ENCODE measurements at places on chromosomes 5 and 9.

- DNase-seq: no peak
These were observed 33.3 kb downstream of the TDRD7 start for GRCh38 chr9:97445119-97445701.

DNA sequence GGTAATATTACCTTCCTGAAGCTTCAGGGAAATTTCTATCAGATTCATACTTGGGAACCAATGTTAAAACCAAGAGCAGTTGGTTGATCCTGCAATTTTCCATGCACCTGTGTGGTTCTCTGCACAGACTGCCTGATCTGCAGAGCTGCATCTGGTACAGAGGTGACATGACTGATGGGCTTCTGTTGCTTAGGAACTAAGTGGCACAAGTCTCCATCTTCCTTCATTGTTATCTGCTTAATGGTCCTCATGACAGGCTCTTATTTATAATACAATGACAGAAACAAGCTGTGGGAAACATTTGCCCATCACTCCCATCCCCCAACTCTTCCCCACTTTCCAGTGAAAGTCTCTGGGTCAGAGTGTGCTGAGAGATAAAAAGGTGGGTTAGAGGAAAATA is 799.1 kb downstream of the TAF11L14 start:
- no peak for DNase-seq

- no peak for DNase-seq
These were observed 688.2 kb upstream of the CDH6 start for GRCh38 chr5:30505014-30505886.

GRCh38 chr9:81182431-81182830 is 506.9 kb downstream of the TLE1 start:
- DNase-seq: no peak

DNA sequence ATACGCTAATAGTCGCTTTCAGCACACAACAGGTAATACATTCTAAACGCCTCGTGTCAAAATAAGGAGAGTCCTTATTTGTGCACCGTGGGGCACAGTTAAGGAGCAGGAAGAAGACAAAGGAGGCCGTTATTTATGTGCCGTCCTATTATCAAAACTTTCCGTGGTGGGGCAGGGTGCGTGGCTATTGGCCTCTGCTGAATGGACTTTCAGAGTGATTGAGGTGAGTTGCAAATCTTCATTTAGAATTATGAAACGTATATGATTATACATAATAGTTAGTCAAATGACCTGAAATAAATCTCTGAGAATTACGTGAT is 833 bp downstream of the C5orf24 start:
- no peak for DNase-seq

- DNase-seq: no peak
These were observed 19.5 kb downstream of the RAPGEF1 start for GRCh38 chr9:131720330-131720729.

DNA sequence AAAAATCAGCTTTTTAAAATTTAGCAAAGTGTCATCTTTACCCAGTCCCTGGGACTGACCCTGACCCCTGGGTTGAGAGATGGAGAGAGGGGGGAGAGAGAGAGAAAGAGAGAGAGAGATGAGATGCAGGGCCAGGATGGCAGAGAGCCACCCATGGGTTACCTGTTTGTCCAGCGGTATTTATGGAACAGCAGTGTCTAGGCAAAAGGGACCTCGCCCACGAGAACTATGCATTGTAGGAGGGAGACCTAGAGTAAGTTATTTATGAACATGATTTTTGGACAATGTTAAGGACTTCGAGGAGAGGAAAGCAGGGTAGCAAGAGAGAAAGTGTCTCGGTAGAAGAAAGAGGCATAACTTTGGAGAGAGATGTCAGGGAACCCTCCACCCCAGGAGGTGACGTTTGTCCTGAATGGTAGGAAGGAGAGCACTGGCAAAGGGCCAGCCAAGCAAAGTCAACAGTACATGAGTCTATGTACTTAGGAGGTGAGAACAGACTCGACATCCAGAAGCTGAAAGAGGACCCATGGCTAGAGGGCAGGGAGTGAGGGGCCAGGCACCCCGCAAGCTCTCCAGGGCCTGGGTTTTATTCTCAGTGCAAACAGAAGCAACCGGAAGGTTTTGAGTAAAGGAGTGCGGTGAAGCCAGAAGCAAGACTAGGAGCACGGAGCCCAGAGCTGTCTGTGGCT is 30.5 kb upstream of the MSX2 start:
- no peak for DNase-seq

GRCh38 chr5:16595881-16596580 is 20.8 kb downstream of the RETREG1 start:
- no peak for DNase-seq

DNA sequence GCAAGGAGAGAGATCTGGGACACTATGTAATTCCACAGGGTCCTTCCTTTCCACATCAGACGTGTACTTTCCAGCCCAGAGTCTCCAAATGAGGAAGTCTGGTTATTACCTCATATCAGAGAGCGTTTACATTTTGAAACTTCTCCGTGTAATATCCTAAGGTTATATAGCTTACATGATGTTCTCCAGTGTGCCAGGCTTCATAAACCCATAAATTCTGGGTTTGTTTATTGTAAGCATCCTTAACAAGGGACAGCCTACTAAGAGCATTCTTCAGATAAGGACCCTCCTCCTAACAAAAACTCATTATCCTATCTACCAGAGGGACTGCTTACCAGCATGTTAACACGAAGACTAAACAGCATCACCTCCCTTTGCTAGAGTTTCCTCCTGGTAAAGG is 17.9 kb downstream of the SRFBP1 start:
- DNase-seq: no peak

DNA sequence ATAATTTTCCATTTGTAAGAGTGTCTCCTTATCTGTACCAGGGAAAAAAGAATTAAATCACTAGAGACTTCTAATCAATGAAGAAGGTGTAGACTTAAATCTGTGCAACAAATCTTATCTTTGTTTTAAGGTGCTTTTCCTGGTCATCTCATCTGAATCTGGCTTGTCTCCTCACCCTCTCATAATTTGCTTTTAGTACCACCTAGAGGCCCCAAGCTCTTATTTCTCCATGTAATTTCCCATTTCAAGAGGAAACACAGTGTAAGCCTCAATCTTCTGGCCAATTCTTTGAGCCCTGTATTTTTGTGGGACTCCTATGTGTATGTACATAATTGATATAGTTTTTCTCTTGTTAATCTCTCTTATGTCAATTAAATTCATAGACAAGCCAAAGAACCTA is 1975.3 kb upstream of the CDH6 start:
- DNase-seq: no peak

DNA sequence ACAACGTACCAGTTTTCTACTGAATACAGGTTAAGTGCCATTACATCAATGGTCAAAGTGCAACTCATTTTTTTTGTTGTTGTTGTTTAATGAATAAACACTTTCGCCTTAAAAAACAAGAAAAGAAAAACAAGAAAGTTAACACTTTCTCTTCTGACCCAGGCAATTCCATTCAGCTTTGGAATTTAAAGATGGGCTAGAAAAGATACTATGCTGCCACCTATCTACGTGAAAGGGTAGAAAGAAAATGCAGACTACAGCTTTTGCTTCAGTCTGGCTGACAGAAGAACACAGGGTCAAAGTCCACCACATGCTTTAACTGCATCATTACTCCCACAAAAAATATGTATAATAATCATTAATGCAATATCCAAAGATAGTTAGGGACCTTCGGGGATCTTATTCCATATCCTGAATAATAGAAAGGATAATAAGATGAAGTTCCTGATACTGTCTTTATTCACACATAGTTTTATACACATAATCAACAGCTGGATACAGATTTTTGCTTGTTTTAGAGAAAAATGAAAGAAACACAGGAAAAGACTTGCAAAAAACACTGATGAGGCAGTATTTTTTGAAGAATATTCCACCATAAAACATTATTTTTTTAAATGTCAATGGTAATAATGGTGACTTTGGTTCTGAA is 40.4 kb downstream of the ZDHHC21 start:
- no peak for DNase-seq

- DNase-seq: no peak
These were observed 8.8 kb downstream of the NAA35 start for GRCh38 chr9:85949586-85950335.

DNA sequence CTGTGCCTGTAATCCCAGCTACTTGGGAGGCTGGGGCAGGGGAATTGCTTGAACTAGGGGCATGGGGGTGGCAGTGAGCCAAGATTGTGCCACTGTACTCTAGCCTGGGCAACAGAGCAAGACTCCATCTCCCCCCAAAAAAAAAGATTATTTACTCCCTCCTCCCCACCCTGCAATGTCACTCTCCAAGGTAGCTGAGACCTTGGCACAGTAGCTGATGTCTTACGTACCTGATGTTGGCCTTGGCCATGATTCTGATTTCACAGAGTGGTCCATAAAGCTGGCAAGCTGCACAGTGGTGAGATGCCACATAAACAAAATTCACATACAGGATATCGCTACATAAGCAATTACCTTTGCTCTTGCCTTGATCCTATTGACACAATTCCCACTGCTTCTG is 108.5 kb downstream of the CAVIN4 start:
- no peak for DNase-seq

DNA sequence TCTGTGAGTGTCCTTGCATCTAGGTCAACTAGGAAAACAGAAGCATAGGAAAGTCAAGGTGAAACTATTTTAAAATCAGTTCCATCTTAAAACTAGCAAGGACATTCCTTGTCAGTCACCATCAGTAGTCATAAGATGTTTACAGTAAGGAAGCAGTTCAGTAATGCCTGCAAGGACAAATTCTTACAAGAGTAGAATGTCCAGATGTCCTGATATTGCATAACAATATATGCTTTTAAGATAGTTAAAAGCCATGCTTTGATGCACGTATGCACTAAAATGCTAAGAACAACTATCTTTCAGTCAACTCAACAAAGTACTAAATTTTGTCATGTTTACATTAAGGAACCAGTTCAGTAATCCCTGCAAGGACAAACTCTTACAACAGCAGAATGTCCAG is 11.3 kb upstream of the SVEP1 start:
- DNase-seq: no peak

- DNase-seq: no peak
These were observed 4.8 kb downstream of the ASB6 start for GRCh38 chr9:129637102-129637501.

DNA sequence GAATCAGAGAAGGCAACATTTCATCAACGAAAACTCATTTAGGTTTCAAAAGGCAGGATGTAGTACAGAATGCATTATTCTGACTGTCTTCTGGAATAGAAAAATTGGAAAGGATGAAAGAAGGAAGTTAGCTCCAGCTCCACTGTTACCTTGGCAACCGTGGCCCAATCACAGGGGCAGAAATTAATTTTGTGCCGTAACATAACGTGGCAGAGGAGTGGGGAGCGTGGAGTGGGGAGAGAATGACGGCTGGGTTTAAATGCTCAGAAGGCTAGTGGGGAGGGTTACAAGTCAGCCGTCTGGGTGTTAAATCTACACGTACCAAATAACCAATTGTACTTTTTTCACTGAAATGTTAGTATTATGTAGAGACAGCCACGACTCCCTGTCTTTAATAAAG is 32.3 kb upstream of the EQTN start:
- DNase-seq: no peak

DNA sequence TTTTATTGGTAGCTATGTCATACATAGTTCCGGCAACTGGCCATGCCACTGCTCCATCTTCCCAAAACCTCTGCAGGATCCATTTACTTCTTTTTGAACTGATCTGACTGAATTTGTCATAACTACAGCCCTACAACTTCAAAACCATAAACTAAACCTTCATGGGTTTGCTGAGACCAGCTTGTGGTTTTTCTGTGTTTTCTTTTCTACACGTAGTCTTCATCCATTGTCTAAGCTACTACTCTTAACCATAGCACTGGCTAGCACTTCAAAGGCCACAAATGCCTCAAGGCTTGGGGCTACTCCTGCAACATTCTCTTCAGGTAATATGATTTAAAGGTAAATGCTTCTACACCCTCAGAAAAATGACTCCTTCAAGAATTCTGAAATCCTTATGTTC is 9.0 kb upstream of the KIF2A start:
- DNase-seq: no peak

GRCh38 chr9:84397822-84398221 is 57.3 kb upstream of the SLC28A3 start:
- no peak for DNase-seq

DNA sequence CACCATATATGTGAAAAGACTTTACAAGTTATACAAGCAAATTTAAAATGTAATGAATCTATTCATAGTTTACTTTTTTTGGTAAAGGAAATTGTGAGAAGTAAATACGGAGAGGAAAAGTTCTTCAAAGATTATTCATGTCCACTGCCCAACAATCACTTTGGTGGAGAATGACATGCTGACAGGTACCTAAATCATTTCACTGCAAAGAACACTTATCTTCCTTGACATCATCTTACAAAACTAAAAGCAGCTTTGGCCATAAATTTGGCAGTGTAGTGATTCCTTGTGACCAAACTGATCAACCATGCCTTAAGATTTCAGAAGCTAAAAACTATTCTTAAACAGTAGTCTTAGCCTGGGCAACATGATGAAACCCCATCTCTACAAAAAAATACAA is 42.5 kb downstream of the GOLPH3 start:
- no peak for DNase-seq

GRCh38 chr9:14538526-14538925 is 154.7 kb downstream of the ZDHHC21 start:
- no peak for DNase-seq

GRCh38 chr5:116939641-116940040 is 365.0 kb upstream of the SEMA6A start:
- DNase-seq: no peak

GRCh38 chr5:67146574-67146973 is 50.0 kb downstream of the CD180 start:
- no peak for DNase-seq

- no peak for DNase-seq
These were observed 111.1 kb upstream of the LMX1B start for GRCh38 chr9:126502417-126503332.

GRCh38 chr5:145341842-145342241 is 493.3 kb downstream of the PRELID2 start:
- no peak for DNase-seq

DNA sequence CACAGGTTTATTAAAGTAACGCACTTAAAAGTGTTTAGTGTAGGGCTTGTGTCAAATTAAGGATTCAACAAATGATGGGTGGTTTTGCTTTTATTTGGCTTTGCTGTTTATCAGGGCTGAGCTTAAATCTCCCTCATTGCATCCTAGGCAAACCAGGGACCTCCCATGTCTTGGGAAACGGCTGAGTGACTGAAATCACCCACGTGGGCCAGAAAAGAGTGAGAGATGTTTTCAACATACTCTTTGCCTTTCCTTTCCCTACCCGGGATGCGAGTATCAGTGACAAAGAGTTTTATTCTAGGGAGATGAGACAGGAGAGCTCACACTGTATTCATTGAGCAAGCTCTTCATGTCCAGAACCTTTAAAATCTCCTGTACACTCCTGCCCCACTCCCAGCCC is 23.3 kb downstream of the KCNMB1 start:
- no peak for DNase-seq

All from stimulated activated CD4-positive, alpha-beta T cell treated with anti-CD3 and anti-CD28 coated beads, Interleukin-4, amount 100 ng/mL, for 48 hours (primary cell).